ENCODE measurements at places on chromosomes 6 and 20. TPM values are rescaled to one million over a fixed set of nuclear protein-coding genes. Genes with fewer than 3 reads are reported as not detected.

C2 gene
- 4.7 TPM for total RNA-seq

OR2B6 gene
- not detected for total RNA-seq

LMBRD1 gene
- total RNA-seq = 18.4 TPM

CCDC167 gene
- total RNA-seq = 78.5 TPM

DNA sequence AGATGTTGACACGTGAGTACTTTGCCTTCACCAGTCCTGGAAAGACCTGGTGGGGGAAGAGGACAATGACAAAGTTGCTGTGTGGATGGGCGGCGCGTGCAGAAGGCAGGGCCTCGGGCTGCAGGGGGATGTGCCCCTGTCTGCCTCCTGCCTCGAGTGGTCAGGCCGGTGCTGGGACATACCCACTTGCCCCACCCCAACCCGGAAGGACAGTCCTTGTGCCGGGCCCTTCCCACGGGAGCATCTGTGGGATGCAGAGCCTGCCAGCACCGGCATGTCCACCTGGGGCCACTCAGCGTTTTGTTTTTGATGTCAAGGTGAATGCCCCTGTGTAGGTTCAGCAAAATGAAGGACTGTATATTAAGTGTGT lies 60.5 kb upstream of the BHLHE23 start:
- ATAC-seq = no peak

- ATAC-seq = no peak
Measured at GRCh38 chr6:6870921-6871320, 236.8 kb upstream of the RREB1 start.

DNA sequence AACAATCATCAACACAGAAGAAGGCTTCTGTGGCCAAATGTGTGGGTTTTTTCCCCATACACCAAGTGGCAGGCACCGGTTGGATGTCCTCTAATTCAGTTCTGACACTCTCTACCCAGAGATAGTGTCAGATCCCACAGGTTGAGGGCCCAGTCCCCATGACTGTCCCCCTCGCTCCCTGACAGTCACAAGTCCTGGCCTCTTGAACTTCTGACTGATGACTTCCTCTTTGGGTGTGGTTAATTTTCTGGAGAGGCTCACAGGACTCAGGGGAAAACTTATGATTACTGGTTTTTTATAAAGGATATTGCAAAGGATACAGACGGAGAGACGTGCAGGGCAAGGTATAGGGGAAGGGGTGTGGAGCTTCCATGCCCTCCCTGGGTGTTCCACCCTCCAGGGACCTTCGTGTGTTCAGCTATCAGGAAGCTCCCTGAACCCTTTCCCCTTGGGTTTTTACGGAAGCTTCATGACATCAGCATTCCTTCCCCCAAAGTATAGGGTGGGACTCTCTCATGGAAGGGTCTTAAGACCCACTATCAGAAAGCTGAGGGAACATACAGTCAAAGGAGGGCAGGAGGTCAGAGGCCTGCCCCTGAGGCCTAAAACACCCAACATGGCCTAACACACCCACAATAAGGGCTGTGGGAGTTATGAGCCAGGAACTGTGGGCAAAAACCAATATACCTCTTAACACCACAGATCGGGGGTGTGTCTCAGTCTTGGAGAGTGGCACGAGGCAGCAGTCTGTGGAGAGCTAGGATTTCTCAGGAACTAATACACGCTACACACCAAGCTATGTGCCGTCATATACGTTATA lies 33.3 kb downstream of the FARS2 start:
- ATAC-seq = peak; percentile 69

- ATAC-seq = no peak
Measured at GRCh38 chr6:35461270-35461669, 6.9 kb upstream of the RPL10A start.

DNA sequence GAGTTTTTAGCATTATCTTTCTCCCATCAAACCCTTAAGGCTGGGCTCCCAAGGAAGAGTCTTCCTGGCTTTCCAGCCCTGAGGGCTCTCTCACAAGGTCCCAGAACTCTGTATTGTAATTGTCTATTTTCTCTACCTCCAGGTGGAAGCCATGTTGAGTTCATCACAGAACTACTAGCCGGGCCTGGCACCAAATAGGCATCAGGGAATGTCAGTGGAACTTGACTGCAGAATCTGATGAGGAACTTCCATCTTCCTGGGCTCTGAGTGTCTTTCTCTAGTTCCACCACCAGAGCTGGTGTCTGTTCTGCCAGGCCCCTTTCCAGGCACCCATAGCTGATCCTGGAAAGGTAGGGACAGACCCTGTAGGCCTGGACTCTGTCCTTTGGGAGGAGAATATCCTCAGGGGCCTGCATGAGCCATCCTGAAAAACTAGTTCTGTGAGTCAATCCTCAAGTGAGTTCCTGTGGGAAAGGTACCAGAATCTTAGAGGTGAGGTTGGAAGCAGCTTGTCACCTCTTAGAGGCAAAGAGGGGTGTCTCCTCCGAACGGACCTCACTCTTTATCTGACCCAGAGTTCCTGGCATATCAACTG lies 11.1 kb upstream of the TOP1 start:
- ATAC-seq = no peak

DNA sequence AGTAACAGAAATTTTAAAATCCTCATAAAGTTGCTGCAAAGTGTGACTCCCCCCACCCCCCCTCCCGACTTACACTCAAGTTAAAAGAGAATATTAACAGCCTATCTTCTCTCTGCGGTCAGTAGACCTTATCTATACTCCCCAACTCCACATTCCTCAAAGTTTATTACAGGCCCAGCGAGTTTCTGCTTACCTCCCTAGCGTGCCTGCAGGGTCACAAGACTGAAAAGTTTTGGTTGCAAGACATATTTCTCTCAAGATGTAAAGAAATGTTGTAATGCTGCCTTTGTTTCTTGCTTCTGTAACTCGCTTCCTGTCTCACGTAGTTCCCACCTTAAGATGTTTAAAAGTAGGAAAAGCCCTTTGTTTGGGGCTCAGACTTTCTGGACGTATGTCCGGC lies 699.6 kb downstream of the PHF3 start:
- ATAC-seq = no peak

GRCh38 chr6:119717942-119718341 lies 368.4 kb upstream of the MAN1A1 start:
- ATAC-seq = no peak

- no peak for ATAC-seq
Measured at GRCh38 chr6:30799210-30799609, 54.9 kb upstream of the IER3 start.

Measured in activated T-helper 17 cell treated with anti-CD3 and anti-CD28 coated beads, Interleukin-2, amount 50 U/mL, for 72 hours (primary cell).